ENCODE measurements at places on chromosomes 7 and 10.

DNA sequence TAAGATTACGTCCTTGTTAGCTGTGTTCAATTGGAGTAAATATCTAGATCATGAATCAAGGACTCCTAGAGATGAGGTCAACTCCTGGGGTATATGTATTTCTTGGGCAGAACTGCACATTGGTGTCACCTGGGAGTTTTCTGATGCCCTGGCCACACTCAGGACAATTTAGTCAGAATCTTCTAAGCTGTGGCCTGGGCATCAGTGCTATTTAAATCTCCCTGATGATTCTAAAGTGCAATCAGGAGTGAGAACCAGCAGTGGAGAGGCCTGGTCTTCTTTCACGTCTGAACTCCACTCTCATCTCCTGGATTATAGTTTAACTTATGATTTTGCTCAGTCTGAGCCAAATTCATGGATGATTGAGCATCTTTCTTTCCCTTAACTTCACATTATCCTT is 218.0 kb downstream of the BMPER start:
- DNase-seq, result no peak

DNA sequence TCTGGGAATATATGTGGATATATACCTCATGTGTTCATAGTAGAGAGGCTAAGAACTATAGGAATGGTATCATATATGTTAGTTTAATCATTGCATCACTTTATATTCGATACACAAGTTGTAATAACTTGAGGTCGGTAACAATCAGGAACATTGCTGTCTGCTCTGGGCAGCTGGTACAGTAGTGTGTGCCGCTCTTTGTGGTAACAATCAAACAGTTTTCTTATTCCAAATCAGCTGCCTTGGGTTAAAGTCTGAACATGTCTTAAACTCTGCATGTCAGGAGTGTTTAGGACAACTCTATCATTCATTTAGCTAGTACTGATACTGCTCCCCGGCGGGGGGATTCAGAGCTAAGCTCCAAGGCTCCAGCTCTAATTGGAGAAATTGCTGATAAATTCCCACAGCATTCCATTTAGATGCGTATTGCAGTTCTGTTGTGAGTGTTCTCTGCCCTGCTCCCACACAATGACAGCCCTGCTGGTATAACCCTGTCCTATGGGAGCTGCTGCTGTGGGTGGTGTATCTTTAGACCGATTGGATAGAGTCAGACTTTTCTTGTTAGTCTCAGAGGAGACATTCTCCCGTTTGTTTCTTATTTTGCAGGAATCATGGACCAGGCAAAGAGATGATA is 707.5 kb upstream of the FZD8 start:
- no peak for DNase-seq

DNA sequence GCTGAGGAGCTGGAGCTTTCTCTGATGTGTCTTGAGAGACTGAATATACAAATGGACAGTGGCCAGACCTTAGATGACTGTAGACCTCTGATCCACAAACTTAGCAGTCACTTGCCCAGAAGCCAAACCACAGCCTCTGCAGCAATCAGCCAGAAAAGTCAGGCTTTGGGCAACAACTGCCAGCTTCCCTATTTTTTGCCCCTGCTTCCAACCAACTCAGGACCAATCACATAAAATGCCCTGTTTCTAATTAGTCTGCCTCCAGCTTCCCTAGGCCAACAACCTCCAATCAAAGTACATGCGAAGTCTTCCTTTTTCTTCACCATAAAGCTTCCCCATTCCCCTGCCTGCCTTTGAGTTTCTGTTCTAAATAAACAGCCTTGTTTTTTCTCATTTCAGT is 37.8 kb upstream of the CACUL1 start:
- DNase-seq, result no peak

- DNase-seq, result no peak
Measured at GRCh38 chr10:4588824-4589223, 237.2 kb upstream of the AKR1E2 start.

GRCh38 chr7:79244482-79244881 is 209.0 kb downstream of the MAGI2 start:
- no peak for DNase-seq

All from stimulated activated CD4-positive, alpha-beta T cell treated with anti-CD3 and anti-CD28 coated beads, TNF-alpha, amount 100 ng/mL, for 24 hours (primary cell).